ENCODE measurements at places on chromosomes 5 and 9.

DNA sequence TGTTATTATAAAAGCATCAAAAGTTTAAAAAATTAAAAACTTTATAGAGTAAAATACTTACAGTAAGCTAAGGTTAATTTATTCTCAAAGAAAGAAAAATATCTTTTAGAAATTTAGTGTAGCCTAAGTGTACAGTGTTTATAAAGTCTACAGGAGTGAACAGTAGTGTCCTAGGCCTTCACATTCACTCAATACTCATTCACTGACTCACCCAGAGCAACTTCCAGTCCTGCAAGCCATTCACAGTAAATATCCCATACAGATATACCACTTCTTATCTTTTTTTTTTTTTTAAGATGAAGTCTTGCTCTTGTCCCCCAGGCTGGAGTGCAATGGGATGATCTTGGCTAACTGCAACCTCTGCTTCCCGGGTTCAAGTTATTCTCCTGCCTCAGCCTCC lies 73.1 kb upstream of the FST start:
- no peak for DNase-seq

GRCh38 chr5:63831381-63831780 lies 130.9 kb downstream of the HTR1A start:
- no peak for DNase-seq

- no peak for DNase-seq
Measured at GRCh38 chr5:74392711-74393351, 247.7 kb downstream of the ENC1 start.

DNA sequence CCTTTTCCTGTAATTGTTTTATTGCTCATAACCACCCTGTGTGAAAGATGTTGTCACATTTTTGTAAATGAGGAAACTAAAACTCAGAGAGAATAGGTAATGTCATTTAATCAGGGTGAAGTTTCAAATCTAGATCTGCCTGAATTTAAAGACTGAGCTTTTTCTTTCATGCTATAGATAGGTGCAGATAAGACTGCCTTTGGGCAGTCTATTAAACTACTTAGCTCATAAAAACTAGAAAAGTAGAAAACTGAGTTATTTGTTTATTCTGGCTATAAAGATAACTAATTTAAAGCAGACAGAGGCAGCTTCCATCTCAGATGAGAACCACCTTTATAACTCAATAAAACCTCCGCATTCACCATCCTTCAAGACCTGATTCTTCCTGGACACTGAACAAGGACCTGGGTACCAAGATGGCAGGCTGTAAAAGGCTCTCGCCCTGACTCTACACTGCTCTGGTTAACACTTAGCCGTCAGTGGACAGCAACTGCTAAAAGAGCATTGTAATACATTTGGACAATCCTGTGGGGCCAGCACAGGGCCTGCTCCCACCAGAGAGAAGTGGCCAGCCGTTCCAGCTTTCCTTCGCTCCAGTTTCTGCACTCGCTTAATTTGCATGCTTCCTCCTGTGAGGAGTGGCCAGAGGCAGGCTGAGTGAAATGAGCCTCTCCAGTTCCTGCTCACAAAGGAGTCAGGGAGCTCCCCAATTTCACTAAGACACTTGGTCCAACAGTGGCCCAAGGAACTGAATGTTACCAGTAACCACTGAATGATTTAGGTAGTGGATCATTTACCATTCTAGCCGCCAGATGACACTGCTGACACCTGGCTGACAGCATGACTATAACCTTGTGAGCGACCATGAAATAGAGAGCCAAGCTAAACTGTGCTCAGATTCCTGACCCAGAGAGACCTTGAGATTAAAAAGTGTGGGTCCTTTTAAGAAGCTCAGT lies 566.4 kb downstream of the EFNA5 start:
- DNase-seq: no peak

GRCh38 chr5:63686938-63687337 lies 275.3 kb downstream of the HTR1A start:
- no peak for DNase-seq

DNA sequence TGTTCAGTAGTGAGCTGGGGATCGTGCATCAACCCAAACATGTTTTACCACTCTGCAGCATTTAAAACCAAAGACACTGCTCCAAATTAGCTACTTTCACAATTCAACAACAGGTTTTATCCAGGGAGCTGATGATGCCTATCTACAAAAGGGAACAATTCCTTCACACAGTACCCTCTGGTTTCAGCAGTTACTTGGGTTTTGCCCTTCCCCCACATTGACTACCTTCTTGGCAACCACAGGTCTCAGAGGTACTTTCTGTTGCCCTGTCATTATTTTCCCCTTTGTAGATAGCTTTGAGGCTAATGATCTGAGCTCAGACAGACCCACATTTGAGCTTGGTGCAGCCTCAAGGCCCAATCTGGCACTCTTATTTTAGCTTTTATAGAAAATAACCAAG lies 96.1 kb downstream of the WDR41 start:
- no peak for DNase-seq

GRCh38 chr5:84578226-84578625 lies 193.5 kb upstream of the EDIL3 start:
- no peak for DNase-seq

- no peak for DNase-seq
Measured at GRCh38 chr5:17190242-17190778, 27.1 kb upstream of the BASP1 start.

GRCh38 chr9:69173891-69174615 lies at the start of gene TJP2:
TJP2 (plus strand) TSS chr9:69174277; CDS start chr9:69174373, 96 bp downstream.
- no peak for DNase-seq

DNA sequence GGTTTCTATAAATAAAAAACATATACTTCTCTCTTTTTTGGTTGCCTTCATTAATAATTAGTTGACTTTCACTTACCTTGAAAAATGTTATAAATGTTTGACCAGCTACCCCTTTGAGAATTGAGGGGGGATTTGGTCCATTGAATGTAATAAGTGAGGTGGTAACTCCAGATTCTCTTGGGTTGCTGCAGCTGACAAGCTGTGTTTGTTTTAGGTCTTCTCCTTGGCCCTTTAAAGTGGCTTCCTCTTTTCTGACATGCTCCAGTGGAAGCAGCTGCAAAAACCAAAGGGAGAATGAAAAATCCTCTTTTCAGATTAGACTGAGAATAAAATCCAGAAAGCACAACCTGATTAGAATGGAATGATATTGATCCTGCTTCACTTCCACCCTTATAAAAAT lies 410.5 kb downstream of the TMEM38B start:
- DNase-seq: no peak

DNA sequence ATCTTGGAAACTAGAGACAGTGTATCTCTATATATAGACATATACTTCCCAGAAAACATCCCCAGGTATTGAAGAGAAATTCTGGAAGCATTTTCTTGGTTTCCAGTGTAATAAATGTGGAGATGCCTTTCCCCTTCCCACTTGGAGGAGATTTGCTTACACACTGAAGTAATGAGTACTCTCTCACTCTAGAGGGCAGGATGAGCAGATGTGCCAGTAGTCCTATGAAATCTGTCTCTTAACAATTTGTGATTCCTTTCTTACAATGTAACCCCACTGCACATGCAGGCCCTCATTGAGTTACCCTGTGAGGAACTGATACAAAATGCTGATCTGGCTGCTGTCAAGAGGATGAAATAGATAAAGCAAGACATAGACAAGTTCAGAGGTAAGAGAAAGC lies 567.2 kb downstream of the SLCO4C1 start:
- DNase-seq: no peak

GRCh38 chr9:130975932-130976841 lies 32.8 kb upstream of the LAMC3 start:
- no peak for DNase-seq

GRCh38 chr5:150499437-150499956 lies 8.4 kb upstream of the NDST1 start:
- no peak for DNase-seq

GRCh38 chr9:75946766-75947165 lies 56.3 kb downstream of the PCSK5 start:
- DNase-seq: no peak

DNA sequence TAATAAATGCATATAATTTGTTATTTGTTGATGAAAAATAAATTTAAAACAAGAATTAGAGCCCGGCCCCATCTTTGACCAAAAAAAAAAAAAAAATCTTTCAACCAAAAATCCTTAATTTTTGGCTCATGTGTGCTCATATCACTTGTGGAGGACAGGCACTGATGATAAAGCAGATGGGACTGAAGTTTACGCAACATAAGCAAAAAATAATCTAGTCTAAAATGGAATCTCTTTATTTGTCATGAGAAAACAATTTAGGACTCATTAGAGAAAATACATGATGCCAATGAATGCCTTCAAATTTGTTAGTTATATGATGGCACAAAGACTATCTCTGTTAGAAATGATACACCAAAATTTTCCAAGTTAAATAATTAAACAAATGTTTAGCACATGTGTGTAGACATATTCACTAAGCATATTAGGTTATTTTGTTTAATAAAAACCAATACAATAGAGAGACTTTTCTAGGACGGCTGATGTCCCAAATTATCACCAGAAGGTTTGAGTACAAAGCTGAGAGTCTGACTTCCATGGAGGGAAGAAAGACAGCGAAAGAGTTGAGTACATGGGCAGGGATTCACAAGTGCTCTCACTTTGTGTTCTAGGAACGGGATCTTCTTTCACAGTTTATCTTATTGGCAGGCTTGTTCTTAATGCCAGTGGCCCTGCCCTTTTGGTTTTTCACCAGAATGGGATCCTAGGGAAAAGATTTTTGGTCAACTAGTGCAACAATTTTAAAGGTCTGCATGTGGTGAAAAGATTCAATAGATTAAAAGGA lies 621.4 kb downstream of the RAB3C start:
- no peak for DNase-seq

GRCh38 chr5:58245476-58245840 lies 214.4 kb downstream of the PLK2 start:
- DNase-seq: no peak

- DNase-seq: no peak
Measured at GRCh38 chr5:14594378-14595074, 12.9 kb downstream of the OTULINL start.

DNA sequence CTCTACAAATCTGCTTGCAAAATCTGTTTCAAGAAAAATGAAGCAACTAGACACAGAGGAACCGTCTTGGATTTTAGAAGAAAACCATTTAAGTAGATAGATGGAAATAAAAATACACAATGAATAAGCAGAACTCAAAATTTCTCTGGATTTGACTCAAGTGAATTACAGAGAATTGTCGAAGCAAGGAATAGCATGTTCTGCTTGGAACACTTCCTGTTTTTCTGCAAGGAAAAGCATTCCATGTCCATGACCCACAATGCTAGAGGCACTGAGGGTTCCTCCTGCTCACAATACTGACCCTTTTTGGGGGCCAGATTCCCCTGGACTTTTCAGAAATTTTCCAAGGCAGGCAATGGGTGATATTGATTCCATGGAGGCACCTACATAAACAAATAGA lies 29.8 kb downstream of the PRUNE2 start:
- DNase-seq: no peak

- no peak for DNase-seq
Measured at GRCh38 chr5:179231309-179231708, 114.0 kb downstream of the ADAMTS2 start.

DNA sequence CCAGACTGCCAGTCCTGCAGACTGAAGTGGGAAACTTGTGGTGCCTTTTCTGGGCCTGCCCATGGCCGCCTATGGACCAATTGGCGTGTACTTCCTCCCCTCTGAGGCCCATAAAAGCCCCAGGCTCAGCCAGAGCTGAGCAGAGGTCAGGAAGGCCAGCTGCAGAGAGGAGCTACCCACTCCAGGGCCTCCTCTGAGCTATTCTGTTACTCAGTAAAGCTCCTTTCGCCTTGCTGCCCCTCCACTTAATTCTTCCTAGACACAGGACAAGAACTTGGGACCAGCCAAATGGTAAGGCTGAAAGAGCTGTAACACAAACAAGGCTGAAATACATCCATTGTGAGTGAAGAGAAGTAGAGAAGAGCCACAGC lies 106.4 kb downstream of the C9orf50 start:
- no peak for DNase-seq

DNA sequence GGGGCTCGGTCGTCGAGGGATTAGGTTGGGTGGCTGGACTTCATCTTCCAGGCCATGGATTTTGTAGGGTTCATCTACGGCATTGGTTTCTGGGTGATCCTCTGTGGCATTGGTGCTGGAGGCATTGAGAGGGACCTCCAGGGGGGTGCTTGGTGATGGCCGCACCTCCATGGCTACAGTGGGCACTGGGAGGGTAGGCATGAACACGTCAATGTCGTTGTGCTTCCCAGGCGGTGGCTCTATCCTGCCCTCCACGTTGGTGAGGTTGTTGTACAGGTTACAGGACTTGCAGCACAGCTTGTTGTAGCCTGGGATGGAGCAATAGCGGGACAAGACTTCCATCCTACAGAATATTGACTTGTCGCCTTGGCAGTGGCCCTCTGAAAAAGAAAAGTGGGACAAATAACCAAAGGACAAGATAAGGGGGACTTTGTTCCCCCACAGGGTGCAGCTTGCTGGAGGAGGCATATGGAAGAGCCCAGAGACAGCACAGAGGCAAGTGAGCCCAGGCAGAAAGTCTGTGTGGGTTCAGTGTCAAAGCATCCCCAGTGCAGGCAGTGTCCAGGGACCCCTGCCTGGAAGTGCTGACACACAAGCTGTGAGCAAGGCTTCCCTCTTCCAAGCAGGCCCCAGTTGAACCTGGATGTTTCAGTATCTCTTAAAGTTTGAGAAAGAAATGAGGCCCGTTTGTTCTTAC lies 53.9 kb downstream of the ZNF354C start:
- DNase-seq: no peak

DNA sequence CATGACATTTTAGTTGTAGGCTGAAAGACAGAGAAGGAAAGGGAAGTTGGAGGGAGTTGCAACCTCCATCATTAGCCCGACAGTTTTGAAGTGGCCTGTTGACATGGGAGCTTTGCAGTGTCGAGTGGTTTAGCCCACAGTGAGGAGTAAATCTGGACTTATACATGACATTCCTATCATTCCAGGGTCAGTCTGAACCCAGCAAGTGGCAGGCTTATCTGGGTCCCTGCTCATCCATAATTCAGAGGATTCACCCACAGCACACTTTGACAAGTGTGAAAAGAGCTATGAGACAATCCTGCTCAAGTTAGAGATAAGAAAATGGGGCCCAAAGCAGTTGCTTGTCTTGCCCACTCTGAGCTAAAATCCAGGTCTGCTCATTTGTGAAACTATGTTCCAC lies 8.4 kb upstream of the TNC start:
- no peak for DNase-seq

GRCh38 chr9:129256959-129257713 lies 79.1 kb upstream of the IER5L start:
- DNase-seq: no peak

- no peak for DNase-seq
Measured at GRCh38 chr9:93662952-93663572, 86.7 kb downstream of the PHF2 start.

DNA sequence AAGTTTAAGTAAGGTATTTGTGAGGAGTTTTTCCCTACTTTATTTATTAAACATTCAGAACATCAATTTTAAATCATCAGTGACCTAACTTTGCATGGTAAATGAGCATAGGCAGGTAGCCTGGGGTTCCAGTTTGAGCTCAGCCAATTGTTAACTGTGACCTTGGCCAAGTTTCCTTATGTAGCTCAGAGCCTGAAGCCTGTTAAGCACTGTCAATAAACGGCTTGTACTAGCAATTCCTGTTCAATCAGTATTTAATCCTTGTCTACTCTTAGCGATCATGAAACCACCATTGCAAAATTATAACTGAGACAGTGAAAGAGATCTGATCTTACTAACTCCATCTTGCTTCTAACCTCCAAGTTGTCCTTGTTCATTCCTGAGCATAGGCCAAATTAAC lies 4.7 kb upstream of the SOWAHA start:
- DNase-seq: no peak

GRCh38 chr9:119739476-119739875 lies 370.2 kb upstream of the BRINP1 start:
- DNase-seq: no peak

Measured in HFF-Myc (cell line).